ENCODE measurements at places on chromosomes 3 and 15.

- DNase-seq: no peak
Observed at GRCh38 chr3:158359339-158359738, 211.7 kb upstream of the MLF1 start.

DNA sequence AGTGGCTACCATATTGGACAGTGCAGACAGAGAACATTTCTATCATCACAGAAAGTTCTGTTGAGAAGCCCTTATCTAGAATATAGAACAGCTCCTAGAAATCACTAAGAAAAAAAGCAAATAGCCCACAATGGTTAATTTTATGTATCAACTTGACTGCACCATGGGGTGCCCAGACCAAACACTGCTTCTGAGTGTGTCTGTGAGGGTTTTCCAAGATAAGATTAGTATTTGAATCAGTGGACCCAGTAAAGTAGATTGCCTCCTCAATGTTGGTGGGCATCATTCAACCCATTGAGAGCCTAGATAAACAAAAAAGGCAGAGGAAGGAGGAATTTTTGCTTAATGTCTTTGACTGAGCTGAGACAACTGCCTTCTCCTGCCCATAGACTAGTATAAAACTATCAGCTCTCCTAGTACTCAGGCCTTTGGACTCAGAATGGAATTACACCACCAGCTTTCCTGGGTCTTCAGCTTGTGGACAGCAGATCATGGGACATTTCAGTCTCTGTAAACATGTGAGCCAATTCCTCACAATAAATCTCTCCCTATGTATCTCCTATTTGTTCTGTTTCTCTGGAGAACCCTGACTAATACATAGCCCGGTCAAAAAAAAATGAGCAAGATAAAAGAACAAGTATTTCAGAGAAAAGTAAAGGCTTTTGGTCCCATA is 55.9 kb upstream of the OXTR start:
- DNase-seq: no peak

GRCh38 chr15:27783678-27784077 is 315.4 kb downstream of the OCA2 start:
- DNase-seq: no peak

DNA sequence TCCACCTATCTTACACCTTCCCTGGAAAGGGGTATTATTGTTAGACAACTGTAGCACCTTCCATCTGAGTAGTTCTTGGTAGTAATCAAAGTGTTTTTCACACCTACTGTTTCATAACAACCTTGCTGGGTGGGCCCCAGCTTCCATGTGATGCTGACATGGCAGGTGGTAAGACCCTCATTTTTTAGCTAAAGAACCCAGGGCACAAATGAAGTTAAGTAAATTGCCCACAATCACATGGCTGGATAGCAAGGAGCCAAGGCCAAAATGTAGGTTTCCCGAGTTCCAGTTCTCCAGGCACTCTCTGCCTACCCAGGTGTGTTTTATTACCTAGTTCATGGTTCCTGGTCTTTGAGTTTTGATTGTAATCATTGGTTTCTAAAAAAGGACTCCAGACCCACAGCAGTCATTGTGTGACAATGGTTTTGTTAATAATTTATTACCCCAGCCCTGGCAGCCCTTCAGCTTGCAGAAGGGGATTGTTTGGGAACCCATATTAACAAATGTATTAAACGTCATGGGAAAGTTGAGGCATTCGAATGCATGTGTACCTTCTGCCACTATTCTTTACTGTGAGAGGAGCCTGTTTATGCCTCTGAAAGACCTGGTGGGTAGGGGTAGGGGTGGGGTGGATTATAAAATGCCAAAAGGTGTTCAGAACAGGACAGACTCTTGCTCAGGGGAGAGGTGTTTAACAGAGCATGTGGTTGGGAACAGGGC is 222.2 kb upstream of the BHLHE40 start:
- DNase-seq: no peak

GRCh38 chr3:8658306-8659212 is 14.0 kb upstream of the SSUH2 start:
- DNase-seq: no peak

- no peak for DNase-seq
Observed at GRCh38 chr3:51930439-51930838, 11.3 kb downstream of the RRP9 start.

DNA sequence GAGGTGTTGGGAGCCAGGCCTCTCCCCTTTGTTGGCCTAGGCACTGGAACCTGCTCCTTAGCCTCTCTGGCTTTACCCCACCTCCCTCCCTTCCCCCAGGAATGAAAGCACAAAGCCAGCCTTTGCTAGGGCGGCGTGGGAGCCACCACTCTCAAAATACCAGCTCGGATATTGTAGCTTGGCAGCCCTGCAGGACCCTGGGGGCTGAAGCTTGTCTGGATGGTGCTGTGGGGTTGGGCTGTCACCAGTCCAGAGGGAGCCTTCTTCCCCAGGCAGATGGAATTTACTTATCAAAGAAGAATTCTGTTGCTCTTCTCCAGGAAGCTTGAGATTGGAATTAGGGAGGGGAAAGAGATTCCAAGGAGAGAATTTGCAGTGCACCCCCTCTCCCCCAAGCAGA is 14.9 kb upstream of the GRM2 start:
- no peak for DNase-seq

DNA sequence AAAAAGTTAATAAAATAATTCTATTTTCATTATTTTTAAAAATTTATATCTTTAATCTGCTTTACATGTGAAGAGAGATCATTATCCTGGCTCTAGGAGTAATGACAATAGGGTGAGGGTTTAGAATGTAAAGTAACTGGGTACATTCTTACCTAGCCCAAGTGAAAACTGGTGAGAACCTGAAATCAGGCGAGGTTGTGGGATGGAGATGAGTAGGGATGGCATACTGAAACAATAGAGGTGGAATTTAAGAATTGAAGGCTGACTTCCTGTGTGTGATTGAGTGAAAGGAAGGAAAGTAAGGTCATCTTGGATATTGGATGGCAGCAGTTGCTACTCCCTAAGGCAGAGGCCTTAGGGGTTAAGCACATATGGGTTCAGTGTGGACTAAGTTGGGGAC is 82.7 kb downstream of the MYRIP start:
- DNase-seq: no peak

- no peak for DNase-seq
Observed at GRCh38 chr3:141860766-141861513, 15.5 kb upstream of the ATP1B3 start.

GRCh38 chr15:94606286-94606685 is 374.9 kb downstream of the MCTP2 start:
- no peak for DNase-seq

DNA sequence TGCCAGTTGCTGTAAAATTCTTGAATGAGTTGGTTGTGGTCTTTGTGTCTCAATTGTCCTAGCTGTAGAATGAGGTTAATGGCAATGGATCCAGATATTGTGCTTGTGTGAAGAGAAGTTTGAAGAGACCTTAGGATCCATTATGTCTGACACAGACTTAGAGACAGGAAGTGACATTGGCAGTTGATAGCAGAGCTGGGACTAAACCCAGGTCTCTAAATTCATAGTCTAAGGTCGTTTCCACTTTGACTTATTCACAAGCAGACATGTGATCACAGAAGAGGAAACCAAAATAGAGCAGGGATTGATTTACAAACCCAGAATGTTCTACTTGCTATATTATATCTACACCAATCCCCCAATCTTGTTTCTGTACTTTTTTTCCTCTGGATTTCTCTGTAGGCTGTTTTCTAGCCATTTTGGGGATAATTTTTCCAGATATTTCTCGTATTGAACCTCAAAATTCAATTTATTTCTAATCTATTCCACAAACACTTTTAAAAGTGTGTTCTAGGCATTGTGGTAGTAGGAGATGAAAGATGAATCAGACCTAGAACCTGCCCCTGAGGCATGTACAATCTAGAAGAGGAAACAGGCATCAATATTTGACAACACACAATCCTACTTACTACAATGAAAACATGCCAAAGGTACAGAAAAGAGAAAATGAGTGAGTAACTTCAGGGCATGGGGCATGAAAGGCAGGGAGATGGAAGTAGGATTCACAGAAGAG is 123.3 kb downstream of the NFKBIZ start:
- DNase-seq: no peak

GRCh38 chr15:78213956-78214355 is 20.4 kb downstream of the ACSBG1 start:
- no peak for DNase-seq

DNA sequence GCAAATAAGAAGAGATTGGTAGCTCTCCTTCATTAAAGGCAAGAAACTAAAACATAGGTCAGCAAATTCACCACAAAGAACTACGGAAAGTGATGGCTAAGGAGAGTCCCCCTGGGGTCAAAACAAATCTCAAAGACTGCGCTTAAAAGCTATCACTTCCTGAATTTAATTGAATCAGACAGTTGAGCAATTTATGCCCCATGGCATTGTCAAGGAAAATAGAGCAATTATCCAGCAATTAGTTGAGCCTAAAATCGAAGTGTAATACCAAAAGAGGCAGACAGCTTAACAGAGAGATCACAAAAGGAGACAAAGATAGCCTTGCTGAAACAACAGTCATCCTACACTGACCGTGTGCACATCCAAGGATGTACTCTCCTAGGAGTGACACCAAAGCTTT is 74.4 kb upstream of the SCN10A start:
- DNase-seq: no peak

DNA sequence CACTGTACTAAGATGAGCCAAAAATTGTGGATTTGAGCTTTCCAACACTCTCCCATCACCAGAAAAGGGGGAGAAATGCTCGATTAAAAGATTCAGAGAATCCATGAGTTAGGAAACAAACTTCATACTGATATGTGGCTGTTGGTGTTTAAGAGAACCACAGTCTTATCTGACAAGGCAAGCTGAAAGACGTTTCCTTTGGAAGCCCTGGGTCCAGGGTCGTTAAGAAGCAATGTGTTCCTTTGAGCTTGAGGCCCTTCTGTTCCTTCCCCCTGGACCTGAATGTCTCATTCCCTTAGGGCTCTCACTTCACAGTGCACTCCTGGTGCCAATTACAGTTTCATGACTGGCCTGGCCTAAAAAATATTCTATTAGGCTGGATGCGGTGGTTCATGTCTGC is 524.8 kb upstream of the PPP2R3A start:
- no peak for DNase-seq

DNA sequence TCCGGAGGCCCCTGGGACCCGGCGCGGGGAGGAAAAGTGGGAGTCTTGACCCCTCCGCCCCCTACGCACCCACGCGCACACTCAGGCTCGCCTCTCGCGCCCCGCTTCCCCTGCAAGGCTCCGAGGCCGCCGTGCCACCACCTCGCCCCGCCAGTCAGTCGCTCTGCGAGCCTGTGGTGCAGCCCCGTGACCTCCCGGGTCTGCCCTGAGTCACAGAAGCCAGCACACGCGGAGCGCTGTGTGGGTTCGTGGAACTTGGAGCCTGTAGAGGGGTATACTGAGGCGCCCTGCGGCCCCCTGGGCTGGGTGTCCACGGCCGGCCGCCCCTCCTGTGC is 380 bp upstream of the ALS2CL start:
- DNase-seq: peak; percentile 26
